Stimulated activated CD4-positive, alpha-beta T cell treated with anti-CD3 and anti-CD28 coated beads, Interleukin-2, amount 100 ng/mL, for 48 hours (primary cell): ENCODE measurements at places on chromosomes 11 and 22.

DNA sequence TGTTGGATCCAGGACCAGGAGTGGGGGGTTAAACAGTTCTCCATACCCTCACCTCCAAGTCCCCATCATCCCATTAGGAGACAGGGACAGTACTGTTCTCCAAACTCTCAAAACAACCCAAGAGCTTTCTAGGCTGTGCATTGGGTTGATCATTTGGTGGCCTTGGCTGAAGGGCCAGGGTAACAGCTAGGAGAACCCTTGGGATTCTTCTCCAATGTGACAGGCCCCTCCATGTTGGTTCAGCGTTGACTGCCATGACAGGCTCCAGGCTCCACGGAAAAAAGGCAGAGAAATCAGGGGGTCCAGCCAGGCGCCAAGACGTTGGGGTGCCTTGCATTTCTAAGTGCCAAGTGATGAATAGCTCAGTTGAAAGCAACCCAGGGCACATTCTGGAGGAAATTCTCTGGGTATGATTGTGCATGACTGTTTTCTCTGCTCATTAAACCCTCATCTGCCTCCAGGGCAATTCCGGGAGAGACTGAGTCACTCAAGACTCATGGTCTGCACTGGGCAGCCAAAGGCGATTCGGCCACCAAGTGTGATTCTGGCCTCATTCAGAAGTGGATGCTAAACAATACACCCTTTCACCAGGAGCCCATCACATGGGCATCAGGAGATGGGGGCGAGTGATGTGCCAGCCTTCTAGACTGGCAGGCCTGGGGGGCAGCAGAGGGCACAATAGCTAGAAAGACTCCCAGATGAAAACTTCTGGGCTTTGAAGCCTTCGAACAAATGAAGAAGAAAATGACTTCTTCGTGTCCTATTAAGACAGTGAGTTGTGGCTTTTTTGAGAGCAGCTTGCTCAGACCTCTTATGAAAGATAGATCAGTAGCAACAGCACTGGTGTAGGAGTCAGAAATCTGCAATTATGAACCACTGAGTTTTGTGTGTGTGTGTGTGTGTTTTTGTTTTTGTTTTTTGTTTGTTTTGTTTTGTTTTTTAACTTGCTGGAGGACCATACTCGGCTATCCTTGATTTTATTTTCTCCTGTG lies 27.7 kb downstream of the CD44 start:
- no peak for DNase-seq

GRCh38 chr11:130340671-130341319 lies 26.1 kb upstream of the ZBTB44 start:
- no peak for DNase-seq

- DNase-seq = no peak
Observed at GRCh38 chr11:27218421-27219038, 144.5 kb downstream of the CCDC34 start.

DNA sequence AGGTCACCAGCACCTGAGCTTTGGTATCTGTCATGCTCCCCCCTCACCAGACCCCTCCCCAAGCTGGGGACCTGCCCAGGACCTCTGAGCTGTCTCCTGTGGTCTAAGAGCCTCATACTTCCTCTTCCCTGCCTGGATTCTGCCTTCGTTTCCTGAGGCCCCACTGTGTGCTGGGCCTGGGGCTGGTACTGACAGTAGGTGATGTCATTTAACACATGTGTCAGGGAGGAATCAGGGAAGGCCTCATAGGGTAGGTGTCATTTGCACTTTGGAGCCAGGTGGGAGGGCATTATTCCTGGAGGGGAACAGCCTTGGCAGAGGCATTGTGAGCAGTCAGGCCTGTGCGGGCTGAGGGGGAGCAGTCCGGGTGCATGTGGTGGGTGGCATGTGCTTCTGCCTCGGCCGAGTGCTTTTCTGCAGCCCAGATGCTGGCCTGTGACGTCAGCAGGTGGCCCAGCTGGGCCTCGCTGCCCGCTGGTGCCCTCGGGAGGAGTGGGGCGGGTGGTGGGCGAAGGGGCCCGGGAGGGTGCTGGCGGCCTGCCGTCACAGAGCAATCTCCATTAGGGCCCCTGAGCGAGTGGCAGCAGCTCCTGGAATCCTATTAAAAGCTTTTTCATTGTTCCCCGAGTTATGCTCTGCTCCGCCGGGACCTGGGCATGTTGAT lies 9.1 kb downstream of the FLRT1 start:
- DNase-seq = no peak

- DNase-seq = no peak
Observed at GRCh38 chr11:119538753-119539152, 115.8 kb upstream of the THY1 start.

DNA sequence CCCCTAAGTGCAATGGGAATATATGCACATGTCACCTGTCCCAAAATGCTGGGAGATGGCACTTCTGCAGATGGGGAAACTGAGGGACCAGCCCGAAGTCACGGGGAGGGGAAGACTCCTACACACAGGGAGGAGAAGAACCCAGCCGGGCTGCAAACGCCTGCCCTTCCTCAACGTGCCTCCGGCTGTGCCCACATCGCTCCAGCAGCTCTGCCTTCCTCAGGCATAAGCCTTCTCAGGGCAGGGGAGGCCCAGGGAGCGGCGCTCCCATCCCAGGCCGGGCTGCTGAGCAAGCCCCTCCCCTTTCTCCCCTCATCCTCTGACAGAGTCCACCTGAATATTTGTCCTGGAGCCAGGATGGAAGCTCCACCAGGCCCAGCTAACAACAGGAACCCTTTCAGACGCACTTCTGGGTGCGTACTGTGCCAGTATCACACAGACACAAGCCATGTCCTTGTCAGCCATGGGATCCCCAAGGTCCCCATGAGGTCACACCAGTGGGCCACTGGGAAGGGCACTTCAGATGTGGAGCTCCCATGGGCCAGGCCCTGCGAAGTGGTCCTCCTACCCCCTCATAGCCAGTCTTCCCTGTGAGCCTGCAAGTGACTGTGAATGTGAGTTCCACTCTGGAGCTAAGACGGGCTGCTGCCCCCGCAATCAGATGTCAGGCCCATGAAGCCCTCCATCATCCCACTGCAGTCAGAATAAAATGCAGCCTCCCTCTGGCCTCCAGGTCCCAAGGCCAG lies 2.5 kb upstream of the CD81 start:
- DNase-seq = no peak

GRCh38 chr11:128375961-128376360 lies 211.4 kb downstream of the ETS1 start:
- DNase-seq = no peak

GRCh38 chr11:10263929-10264328 lies 30.1 kb downstream of the SBF2 start:
- no peak for DNase-seq

GRCh38 chr11:95435628-95436353 lies 204.8 kb upstream of the SESN3 start:
- DNase-seq = no peak

DNA sequence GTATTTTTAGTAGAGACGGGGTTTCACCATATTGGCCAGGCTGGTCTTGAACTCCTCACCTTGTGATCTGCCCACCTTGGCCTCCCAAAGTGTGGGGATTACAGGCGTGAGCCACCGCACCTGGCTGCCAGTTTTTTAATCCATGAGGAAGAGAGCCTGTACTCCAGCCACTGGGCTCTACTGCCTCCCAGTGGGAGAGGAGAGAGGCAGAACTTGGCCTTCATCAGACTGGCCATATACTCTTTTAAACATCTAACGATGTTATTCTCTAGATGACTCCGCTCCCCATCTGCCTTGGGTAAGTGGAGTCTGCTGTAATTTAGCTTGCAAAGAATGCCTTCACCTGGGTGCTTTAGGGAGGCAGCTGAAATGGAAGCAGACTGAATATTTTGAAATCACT lies 34.6 kb downstream of the SLC6A5 start:
- DNase-seq = no peak

DNA sequence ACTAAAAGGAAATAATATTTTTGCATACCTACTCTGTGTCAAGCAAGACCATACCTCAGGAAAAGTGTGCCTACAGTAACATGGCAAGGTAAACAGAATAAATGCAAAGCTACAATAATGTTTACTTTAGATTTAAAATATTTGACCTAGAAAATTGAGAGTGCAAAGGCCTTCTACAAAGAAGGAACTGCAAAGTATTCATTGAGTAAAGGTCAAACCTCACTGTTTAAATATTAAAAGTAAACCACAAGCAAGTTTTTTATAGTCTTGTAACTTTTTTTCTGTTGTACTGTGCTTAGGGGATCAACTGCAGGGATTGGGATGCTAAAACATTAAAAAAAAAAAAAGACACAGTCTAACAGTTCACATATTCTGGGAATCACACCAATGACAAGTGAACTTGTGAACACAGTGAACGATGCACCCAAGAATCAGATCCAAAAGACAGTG lies 48.8 kb downstream of the CWF19L2 start:
- DNase-seq = no peak

DNA sequence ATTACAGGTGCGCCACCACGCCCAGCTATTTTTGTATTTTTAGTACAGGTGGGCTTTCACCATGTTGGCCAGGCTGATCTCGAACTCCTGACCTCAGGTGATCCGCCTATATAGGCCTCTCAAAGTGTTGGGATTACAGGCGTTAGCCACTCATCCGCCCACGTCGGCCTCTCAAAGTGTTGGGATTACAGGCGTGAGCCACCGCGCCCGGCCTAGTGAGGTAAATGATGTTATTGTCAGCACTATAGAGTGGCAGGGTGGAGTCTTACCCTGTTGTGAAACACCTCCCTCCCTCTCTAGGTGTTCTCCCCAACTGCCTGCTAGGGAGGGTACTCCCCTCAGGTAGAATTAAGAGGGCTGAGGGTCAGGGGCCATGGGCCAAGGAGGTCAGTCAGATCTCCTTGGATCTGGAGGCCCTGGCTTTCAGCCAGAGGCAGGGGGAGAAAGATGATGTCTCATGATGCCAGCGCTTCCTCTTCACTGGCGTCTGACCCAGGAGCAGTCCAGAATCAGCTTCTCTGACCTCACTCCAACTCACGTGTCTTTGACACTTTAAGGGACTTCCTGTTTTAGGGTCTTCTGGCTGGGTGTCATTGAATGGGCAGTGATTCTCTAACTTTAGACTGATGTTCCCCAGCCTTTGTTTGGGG lies 2.0 kb downstream of the GGA1 start:
- no peak for DNase-seq

DNA sequence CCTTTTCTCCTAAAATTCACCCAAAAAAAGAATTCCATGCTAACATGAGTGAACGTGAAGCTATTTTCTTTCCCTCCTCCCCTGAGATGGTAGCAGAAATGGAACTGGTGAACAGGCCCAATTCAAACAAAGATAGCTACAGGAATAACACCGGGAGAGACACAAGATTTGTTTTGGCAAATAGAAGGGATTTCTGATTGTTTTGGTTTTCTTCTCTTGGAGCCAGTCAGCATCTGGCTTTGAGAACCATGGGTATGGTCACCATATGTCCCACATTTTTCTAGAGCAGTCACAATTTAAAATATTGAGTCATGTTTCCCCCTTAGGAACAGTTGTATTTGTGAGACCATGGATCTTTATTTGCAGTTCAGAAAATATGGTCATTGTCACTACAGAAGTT lies 214.1 kb downstream of the FAM76B start:
- DNase-seq = no peak

DNA sequence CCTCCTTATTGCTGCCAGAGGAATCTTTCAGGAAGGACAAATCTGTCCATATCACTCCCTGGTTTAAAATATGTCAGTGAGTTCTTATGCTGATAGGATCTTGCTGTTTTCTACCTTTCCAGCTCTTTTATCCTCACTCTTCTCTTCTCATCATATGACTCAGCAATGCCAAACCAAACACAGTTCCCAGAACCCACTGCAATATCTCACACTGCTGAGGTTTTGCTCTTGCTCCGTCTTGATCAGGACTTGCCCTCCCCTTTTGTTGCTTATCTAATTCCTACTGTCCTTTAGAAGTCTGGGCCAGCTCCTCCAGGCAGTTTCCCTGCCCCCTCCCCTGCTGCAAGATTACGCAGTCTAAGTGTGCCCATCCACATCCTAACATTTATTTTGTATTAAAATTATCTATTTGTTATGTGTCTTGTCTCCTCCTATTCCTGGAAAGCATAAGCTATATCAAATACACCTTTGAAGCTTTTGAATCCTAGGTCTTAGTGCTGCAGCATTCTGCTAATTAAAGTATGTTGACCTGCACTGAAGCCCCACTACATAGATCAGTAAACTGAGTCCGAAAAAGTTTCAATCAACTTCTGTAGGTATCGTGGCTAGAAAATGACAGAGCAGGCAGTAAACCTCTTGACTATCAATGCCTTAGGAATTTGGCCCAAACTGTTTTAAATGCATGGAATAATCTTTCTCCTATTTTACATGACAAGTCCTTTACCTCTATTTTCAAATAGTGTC lies 119.2 kb upstream of the C11orf87 start:
- no peak for DNase-seq

DNA sequence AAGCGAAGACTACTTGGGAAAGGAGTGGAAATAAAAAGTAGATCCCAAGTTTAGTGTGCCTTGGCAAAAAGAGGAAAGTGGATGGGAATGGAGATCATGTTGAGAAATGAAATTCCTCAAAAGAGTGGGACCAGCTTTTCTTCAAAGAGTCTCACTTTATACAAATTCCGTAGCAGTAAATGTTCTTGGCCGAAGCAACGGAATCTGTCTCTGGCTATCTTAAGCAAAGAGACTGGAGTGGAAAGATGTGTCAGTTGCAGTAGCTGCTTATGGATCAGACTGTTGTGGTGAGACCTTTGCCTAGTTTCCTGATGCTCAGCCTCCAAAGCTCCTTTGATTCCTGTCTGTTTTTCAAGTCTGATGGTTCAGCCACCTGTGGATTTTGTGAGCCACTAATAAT lies 73.6 kb downstream of the CSTPP1 start:
- no peak for DNase-seq
